Activated CD4-positive, alpha-beta T cell treated with anti-CD3 and anti-CD28 coated beads, Interleukin-2, amount 10 ng/mL, durations not matched to agents 7 days and 5 days (primary cell): ENCODE measurements at places on chromosomes 5 and 9. TPM values are rescaled to one million over a fixed set of nuclear protein-coding genes. Genes with fewer than 3 reads are reported as not detected.

HRCT1 gene
- total RNA-seq = not detected

COL15A1 gene
- total RNA-seq = 0.12 TPM

- DNase-seq = no peak
Measured at GRCh38 chr5:77073667-77074066, 13.4 kb downstream of the ZBED3 start.

DNA sequence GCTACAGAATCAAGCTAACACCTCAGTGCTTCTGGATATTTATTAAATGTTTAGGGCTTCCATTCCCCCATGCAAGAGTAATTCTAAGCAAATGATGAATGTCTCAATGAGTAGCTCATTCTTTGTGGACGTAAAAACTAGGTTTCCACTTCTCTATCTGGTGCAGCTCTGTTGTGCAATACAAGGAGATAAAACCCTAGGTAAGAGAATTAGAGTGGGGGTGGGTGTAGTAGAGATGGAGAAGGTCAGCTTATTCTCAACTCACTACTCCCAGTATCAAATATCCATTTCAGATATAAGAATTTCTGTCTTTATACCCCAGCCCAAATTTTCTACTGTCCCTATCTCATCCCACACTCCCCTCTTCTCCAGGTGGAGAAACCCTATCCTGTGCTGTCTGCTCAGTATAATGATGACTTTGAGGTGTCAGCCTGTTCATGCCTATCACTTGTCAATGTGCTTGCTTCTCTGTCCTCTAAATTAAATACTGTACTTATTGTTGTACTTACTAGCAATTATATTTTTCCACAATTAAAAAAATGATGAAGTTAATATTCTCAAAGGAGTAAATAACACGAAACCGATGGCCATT is 4.3 kb upstream of the FYB1 start:
- no peak for DNase-seq

SPATA31D4 gene
- total RNA-seq = not detected

DNA sequence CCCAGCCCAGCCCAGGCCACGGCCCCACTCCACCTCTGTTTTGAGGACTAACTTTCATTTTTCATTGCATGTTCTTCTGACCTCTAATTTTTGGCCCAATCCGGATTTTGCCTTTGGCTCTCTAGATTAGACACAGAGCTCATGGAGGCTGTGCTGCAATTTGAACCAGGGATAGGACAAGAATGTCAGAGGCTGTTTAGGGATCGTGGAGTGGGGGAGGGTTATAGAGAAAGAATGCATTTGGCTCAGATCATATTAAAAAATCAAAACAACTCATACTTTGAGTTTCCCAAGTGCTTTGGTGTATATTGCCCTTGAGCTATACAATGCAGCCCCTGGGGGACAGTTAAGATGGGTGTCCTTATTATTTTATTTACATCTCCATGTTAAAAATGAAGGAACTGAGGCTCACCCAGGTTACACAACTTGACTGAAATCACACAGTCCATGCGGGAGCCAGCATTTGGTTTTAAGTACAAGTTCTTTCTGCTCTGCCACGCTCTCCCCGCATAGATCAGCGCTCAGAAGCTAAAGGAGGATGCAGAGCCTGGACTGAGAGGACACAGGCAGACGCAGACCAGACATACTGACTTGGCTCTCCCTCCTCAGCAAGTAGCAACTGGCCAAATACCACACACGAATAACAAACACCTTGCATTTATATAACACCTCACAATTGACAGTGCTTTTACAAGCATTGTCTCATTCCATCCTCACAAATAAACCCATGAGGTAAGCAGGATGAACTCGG is 126.4 kb upstream of the RAI14 start:
- no peak for DNase-seq

GRCh38 chr9:119052339-119053030 is 316.8 kb downstream of the BRINP1 start:
- DNase-seq = no peak

DNA sequence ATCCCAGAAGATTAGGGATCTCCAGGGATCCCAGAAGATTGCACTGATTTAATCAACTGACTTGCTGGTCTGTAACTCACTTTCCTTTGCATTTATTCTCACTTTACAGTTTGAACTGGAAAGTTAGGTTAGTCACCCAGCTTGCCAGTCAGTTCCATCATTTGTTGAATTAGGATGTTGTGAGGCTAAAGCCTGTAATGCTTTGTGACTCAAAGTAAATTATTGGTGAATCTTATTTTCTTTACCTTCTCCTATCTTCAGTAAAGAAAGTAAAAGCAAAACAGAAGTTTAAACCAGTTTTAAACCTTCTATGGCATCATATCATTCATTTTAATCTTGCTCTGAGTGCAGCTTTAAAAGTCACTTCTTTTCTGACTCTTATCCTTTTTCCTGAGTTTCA is 85.8 kb downstream of the SLC44A1 start:
- DNase-seq = no peak

RAD50 gene
- 33.3 TPM for total RNA-seq

RNF180 gene
- not detected for total RNA-seq

- no peak for DNase-seq
Measured at GRCh38 chr9:136407911-136408310, 2.5 kb downstream of the ENTR1 start.

ENHO gene
- total RNA-seq = not detected

CDX1 gene
- not detected for total RNA-seq

DNA sequence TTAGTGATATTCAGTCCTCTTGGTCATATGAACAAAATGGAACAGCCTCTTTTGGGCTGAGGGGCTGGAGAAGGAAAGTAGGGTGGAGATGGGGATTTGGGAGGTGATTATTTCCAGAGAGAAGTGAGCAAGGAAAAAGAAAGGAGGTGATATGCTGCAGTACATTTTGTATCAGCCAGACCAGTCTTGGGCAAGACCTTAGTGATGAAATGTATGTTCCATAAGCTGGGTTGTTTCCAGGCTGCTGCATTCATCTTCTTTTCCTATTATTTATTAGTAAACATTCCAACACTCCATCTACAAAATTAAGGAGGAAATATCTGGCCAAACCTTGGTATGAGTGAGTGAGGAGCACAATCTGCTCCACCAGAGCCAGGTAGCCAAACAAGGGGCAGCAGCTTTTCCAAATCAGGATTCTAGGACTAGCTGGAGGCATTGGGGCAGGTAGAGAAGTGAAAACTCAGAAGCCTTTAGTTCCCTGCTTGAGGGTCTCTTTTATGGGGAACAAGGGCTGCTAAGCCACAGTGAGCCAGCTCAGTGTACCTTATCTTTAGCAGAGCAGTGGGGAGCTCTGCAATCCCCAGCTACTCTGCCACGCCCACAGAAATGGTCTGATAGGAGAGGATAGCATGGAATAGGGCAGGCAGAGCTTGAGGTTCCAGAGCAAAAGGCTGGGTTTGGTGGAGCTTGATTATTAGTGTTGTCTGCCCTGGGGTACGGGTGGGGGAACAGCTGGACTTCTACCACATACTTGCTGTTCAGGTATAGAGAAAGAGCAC is 19.5 kb downstream of the RAD1 start:
- DNase-seq = no peak

C5orf58 gene
- total RNA-seq = not detected

IQGAP2 gene
- total RNA-seq = 90.5 TPM

GRCh38 chr5:103943230-103943629 is 380.6 kb upstream of the NUDT12 start:
- DNase-seq = no peak

DNA sequence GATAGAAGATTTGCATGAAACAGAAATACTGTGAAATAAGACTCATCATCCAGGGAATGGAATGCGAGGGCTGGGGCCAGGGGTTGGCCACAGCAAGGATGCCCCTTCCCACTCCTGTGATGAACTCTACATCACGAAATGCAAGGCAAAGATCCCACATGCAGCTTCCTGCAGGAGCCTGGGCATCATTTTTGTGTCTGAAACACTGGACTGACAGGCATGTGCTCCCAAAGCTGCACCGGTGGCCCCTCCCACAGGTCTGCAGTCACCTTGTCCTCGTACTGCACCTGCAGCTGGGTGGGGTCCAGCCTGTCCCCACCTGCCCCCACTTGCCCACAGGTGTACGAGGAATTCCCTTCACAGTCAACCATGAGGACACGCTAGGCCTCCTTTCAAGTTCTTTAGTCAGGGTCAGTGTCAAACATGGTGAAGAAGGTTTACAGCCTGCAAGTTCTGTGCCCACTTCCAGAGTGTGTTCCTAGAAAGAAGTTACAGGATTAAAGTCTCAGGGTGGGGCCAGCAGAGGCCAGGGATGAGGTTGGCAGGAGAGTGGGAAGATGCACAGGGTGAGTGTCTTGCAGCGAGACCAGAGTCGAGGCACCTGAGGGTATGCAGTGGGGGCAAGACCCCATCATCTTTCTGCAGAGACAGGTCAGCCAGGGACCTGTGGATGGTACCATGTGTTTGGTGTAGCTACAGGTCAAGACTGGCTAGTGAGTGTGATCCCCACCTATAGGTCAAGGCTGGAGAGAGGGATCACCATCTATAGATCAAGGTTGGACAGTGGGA is 155.0 kb upstream of the IRX2 start:
- no peak for DNase-seq

C5orf52 gene
- total RNA-seq = not detected

PBX3 gene
- 21.5 TPM for total RNA-seq

POU5F2 gene
- total RNA-seq = 0.97 TPM
